ENCODE measurements at places on chromosomes 5 and 9.

- DNase-seq = no peak
Measured at GRCh38 chr5:126031989-126032716, 391.1 kb upstream of the GRAMD2B start.

DNA sequence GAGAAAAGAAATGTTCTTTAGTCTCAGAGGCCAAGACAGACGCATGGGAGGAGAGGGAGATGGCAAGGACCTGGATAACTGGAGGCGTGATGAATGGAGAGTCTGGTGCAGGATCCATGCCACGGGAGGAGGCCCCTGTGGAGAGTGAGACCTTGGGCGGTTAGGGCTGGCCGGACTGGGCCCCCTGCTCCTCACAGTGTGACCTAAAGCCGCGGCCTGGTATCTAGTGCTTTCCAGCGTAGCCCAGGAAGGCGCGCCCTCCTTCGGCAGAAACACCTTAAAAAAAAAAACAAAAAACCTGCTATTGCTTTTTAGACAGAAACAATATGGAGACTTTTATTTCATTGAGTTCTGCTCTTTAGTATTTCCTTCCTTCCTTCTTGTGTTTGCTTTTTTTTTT is 33.1 kb downstream of the SCGB3A1 start:
- no peak for DNase-seq

DNA sequence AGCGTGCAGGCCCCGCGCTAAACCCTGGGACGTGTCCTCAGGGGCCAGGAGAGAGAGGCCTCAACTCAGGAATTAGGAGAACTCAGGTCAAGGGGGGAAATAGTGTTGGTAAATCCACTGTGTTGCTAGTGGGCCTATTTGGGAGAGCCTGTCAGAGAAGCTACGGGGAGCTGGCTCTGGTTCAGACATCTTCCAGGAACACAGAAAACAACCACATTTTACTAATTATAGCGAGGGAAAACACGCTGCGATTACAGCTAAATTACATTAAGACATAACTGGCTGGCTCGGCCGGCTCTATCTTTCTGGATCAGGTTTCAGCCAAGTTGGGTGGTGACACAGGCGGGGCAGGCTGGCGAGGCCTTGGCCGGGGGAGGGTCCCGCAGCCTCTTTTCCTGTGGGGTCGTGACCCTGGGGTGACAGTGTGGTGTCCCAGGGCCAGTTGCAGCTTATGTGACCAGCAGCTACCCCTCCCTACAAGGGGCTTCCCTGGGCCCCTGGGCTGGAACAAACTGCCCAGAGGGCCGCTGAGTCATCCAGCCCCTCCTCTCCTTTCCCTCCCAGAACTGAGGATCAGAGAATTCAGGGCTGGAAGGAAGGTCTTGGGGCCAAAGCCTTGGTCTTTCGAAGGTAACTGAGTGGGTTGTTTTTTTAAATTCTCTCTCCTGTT is 75.1 kb downstream of the FGF18 start:
- no peak for DNase-seq

DNA sequence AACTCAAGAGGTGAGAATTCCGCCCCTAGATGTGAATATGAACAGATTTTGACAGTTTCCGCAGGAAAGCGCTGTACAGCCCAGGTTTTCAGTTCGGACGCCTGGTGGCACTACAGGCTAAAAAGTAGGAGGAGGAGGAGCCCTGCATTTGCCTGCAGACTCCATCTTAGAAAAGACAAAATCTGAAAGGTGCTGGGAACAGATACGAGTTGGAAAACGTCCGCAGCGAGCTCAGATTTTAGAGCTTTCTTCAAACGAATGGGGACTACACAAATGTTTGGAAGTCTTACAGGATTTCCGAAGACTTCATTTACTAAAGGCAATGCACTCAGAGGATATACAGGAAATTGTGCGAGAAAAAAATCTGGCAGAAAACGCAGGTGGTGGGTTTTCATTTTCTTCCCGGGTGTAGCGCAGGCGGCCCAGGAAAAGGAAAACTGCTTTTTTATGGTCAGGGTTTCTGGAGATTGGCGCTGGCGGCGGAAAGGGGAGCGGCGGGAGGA is 9.9 kb upstream of the PCDHB2 start:
- DNase-seq = peak; percentile 7

- DNase-seq = no peak
Measured at GRCh38 chr5:136190904-136191303, 2.1 kb downstream of the SMIM32 start.

DNA sequence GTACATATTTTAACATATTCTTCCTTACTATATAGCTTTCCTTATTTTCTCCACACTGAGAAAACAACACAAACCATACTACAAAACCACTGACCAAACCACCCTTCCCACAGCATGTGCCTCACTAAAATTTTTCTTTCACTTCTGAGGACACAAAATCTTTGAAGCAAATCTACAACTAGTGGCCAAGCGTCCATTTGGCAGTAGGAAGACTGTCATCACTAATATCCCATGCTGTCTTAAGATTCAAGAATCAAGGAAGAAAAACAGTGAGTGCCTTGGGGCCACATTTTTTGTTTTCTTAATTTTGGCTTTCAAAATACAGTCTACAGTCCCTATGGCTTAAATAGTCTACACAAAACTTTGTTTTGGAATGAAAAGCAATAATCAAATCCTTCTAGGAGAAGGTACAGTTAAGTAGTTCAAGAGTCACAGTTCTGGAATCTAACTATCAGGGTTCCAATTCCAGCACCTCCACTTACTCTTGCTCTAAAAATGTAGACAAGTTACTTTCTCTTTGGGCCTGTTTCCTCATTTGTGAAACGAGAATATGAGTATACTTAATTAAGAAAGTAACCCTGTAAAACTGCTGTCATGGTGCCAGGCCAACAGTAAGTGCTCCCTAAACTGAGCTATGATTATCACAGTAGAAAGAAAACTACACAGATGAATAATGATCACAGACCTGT is 227.9 kb downstream of the BNC2 start:
- no peak for DNase-seq

DNA sequence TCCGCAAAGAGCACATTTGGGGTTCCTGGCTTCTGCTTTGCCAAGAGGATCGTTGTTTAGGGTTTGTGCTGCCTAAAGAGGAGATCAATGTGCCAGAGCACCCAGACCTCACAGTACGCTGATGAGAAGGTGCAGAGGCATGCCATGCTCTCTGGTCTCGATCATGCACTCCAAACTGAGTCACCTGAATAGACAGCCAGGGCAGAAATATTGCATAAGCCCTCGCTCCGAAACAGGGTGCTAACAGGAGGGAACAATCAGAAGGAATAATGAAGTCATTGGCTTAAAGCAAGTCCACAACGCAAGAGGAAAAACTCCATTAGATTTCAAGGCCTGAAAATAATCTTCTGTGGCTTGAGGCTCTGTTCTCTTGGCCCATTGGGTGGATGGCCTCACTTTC is 124.3 kb downstream of the GCNT1 start:
- no peak for DNase-seq
